Left ventricle myocardium inferior (tissue), 1 donor: ENCODE measurements at places on chromosomes 13 and 19.

GRCh38 chr19:55486043-55486970 is 1.3 kb downstream of the NAT14 start:
- no peak for DNase-seq

DNA sequence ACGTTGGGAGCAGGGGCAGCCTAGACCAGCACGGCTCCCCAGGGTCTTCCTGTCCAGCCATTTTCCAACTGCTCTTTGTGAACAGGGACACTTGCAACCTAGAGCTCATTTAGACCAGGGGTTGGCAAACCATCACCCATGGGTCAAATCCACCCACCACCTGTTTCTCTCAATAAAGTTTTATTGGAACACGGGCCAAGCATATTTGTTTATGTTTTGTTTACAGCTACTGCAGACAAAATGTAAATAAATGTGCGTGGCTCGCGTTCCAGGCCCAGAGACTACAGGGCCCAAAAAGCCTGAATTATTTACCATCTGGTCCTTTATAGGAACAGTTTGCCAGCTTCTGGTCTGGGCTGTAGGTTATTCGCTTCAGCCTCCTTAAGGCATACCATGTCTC is 13.3 kb upstream of the EMC10 start:
- no peak for DNase-seq

DNA sequence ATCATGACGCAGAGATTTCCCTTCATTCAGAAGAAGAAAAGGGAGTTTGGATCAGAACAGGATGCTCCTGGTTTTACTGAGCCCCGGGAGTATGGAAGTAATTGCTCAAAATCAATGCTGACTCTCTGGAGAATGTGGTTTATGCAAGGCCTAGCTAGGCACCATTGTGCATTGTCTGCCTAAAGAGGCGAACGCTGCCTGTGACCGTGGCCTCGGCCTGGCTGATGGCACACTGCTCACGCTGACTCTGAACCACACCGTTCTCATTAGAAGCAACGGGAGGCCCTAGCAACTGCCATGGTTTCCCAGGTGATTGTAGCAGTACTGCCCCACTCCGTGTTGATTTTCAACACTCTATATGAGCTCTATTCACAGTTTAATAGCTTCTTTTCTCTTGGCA is 41.7 kb upstream of the UBL3 start:
- DNase-seq = no peak

- no peak for DNase-seq
These were observed 935.1 kb downstream of the SLITRK1 start for GRCh38 chr13:82947191-82947621.

DNA sequence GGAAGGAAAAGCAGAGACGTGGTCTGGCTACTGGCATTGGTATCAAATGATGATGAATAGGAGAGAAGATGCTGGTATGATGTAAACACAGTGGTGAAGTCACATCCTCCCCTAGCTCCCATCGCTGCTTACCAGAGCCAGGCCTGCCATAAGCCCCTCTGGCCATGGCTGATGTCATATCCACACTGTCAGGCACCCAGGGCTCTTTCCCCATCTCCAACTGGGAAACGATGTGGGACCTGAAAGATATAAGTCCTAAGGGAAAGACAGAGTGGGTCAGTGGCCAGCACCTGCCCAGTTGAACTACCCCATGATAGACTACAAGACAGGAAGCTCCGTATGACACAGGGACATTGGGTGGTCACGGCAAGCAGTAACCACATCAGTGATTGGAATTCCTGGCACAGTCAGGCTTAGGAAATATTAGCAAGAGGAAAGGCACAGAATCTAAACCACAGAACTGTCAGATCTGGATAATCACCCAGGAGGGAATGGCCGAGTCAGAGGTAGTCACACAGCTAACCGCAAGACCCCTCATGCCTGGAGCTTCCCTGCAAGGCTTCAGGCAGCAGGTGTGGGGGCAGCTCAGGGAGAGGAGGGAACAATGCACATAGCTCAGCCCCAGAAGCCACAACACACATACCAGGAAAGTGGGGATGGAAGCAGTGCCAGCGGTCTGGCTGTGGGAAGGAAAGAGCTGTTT is 3.8 kb downstream of the ZNF792 start:
- no peak for DNase-seq

DNA sequence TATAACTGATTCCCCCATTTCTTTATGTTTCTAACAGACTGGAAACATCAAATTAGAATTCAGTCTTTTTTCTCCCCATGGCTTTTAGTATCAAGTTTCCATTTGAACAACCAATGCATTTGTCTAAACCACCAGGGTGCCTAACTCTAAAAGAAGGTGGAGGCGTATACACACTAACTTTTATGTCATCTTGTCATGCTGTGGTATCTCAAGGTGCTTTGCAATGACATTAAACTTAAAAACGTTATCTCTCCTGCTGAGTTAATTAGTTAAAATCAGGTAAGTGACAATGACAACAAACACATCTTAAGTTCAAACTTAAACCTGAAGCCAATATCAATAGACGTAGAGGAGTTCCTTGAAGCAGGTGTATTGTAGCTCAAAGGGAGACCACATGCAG is 1001.7 kb downstream of the PCDH17 start:
- DNase-seq = no peak

- no peak for DNase-seq
These were observed 4.7 kb upstream of the ACOD1 start for GRCh38 chr13:76943646-76944045.

GRCh38 chr13:44439452-44440024 is 65.9 kb downstream of the SERP2 start:
- DNase-seq = no peak

DNA sequence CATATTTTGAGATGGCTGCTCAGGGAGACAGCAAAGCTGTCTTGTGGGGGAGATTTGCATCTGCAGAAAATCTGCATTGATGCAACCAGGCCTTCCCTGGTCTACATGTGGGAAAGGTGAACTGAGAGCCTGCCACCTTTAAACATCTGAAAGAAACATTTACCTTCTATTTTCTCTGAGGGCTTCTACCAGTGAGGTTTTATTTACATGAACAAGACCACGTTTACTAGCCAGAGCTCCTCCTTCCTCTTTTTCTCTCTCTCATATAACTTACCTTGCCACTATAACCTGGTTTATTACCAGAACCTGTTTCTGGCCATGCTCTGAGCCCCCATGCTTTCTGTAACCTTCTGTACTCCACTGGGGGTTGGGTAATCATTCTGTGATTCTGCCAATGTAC is 14.4 kb upstream of the RUBCNL start:
- no peak for DNase-seq

DNA sequence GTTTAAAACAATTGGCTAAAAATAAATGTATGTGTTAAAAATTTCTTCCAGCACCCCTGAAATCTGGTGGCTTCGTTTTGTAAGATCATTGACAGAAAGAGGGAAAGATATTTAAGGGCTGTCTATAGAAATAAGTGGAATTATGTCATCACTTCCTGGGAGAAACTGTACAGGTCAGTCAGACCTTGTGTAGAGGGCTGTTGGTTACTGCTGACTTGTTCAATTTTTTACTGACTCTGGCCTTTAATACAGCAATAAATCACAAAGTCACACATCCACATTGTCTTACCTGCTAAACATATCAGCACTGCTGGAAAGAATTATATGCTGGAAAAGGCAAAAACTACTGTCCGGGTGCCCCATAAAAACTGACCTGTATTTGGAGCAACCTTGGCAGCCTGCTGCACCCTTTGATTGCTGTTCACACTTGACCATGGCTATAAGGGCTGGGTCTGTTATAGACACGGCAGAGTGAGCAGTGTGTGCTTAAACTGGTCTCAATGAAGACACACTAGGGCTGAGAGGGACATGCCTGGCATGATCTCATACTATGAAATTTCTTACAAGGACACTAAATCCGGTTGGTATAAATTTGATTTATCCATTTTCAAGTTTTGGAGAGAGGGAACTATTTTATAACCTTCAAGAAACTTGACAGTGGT is 162.1 kb downstream of the NHLRC3 start:
- DNase-seq = no peak

- DNase-seq = no peak
These were observed 1.9 kb upstream of the CBLC start for GRCh38 chr19:44775676-44776240.

- DNase-seq = no peak
These were observed 671.5 kb upstream of the PCDH20 start for GRCh38 chr13:62087124-62087523.

DNA sequence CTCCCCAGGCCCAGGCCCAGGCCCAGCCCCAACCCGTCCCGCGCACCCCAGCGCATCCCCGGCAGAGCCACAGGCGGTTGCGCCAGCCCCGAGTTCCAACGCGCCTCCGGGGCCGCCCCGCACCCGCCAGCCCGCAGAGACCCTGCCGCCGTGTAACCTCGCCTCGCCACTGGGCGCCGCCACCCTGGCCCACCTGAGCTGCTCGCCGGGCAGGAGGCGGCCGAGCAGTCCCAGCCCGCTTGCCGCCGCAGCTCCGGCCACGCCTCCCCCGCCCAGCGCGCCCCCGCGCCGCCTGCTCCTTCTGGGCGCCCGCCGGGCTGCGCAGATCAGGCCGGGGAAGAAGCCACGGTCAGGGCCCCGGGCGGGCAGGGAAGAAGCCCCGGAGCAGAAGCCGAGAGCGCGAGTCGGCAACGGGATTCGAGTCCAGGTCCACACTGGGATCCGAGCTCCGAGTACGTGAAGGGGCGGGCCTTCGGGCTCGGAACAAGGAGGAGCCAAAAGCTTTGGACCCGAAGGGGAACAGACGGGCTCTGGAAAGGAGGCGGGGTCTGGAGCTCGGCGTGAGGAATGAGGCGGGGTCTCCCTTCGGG is at the start of gene MBOAT7:
Gene MBOAT7 (minus strand): TSS at position 436 of the 590 bp plus-strand sequence. CDS start 1,072 bp downstream, outside the sequence.
- no peak for DNase-seq

- DNase-seq = no peak
These were observed 91.5 kb downstream of the TSC22D1 start for GRCh38 chr13:44484562-44485138.

DNA sequence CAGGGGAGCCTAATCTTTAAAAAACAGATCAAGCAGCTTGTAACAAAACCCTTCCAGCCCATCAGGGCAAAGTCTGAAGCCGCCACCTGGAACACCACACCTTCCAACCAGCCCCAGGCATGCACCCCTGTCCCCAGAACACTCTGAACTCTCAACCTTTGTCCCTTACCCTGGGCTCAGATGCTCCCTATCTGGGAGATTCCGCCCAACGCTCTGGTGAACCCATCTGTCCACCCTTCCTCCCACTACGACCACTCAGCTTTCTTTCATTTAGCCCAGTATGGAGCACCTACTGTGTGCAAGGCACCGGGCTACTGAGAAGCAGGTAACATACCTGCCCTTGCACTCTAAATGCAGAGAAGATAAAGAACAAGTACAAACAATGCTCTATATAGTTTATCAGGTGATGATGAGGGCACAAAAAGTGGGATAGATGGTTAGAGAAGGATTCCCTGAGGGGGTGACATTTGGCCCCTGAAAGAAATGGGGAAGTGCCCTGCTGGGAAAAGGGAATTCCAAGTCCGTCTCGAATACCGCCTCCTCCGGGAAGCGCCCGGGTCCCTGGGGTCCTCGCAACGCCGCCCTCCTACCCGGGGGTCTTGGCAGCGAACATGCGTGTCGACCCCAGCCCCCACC is 629 bp downstream of the PEPD start:
- no peak for DNase-seq

GRCh38 chr19:51135004-51135403 is 7.1 kb upstream of the SIGLEC7 start:
- no peak for DNase-seq

DNA sequence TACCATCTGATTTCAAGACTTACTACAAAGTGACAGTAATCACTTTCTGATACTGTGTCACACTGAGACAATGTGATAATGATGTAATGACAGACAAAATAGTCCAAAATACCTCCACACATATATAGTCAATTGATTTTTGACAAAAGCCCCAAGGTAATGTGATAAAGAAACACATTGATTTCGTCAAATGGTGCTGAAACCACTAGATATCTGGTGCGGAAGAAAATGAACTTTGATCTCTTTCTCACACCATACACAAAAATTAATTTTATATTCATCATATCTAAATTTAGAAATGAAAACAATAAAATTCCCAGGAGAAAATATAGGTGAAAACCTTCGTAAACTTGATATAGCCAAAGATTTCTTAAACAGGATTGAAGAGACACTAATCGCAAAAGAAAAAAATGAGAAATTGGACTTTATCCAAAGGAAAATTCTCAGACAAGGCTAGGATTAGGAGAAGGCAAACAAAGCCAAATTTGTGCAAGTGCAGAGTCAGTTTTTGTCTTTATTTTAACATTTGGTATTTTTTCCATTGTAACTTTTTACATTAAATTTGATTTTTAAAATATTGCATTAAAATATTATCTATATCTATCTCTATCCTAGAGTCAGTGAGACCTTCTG is 739.9 kb downstream of the DIAPH3 start:
- DNase-seq = no peak

GRCh38 chr13:101523154-101524131 is 71.0 kb downstream of the ITGBL1 start:
- no peak for DNase-seq

- DNase-seq = no peak
These were observed 91.4 kb upstream of the SLC10A2 start for GRCh38 chr13:103157434-103158145.

- no peak for DNase-seq
These were observed 19.2 kb upstream of the ZC3H13 start for GRCh38 chr13:46071590-46072249.

- no peak for DNase-seq
These were observed 214.5 kb downstream of the TEX29 start for GRCh38 chr13:111534751-111535522.

DNA sequence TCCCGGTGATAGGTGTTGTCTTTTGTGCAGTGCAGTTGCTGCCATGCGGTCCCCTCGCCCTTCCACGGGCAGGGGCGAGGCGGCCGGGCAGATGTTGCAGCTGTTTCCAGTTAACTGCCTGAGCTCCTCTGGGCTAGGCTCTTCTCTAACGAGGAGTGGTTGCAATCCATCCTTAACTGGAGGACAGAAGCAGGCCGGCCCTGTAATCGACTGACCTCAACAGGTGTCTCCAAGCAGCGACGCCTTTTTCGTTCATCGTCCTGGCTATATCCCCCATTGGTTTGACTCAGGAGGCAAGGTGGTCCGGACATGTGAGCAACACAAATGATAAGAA is 1.9 kb upstream of the TSC22D1 start:
- DNase-seq = no peak
